ENCODE measurements at places on chromosomes 5 and 9. TPM values are rescaled to one million over a fixed set of nuclear protein-coding genes. Genes with fewer than 3 reads are reported as not detected.
A peak's percentile ranks its signal among the peaks of the same experiment; 100 is the strongest.

Gene ANKRA2
- 11.6 TPM for polyA plus RNA-seq

DNA sequence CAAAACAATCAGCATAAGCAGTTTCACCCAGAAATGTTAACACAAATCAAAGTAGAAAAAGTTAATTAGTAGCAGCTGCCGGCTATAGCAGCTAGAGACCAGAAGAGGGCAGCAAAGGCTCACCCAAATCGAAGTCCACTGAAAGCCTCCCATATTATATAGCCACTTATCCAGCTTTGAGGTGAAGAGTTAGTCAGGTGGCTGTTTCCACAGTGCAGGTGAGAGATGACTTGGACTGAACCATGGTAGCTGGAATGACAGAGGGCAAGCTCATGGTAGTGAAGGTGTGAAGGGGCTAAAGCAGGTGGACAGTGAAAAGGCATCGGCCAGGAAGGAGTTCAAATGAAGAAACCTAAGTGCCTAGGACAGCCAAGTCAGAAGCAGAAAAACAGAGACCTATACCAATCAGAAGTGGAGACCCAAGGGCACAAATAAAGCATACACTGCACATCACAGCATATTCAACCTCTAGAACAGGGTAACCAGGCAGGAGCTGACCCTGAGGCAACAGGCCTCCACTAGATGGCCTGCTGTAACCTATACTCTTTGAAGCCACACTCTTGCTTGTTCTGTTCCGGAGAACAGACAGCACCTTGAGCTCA is 7.2 kb upstream of the RNF38 start:
- DNase-seq: peak; percentile 66

Gene TAS2R1
- polyA plus RNA-seq: not detected

DNA sequence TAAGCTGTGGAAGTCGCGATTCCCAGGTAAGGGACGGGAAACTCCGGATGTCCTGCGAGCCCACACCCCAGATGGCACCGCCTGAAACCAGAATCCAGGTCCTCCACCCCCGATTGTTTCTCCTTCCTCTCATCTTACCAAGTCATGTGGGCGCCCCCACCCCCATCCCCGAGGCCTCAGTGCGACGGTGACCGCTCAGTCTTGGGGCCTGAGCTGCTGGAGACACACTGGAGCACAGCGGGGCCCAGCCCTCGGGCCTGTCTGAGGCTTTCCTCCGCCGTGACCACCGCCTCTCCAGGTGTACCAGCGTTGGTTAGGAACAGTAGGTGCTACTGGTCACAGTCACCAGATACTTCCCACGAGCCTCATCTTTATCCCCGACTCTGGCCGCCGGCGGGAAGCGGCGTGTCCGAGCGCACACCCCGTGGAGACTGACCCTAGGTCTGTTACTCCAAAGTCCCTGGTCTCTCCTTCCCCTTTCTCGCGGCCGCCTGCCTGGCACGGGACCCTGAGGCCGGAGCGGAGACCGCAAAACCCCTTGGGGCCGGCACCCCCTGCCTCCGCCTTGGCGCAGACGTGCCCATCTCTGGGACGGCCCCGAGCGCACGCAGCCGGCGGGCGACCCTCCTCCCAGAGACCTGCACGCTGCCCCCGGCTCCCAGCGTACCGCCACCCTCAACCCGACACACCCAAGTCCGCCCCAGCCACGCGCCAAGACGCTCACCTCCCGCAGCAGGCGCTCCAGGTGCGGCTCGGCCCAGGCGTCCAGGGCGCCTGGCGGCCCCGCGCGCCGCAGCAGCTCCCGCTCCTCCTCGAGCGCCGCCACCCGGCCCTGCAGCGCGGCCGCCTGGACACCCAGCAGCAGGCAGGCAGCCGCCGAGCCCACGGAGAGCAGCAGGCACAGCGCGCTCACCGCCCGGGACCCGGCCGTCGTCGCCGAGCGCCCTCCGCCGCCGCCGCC is 733 bp downstream of the COL23A1 start:
- DNase-seq: no peak

DNA sequence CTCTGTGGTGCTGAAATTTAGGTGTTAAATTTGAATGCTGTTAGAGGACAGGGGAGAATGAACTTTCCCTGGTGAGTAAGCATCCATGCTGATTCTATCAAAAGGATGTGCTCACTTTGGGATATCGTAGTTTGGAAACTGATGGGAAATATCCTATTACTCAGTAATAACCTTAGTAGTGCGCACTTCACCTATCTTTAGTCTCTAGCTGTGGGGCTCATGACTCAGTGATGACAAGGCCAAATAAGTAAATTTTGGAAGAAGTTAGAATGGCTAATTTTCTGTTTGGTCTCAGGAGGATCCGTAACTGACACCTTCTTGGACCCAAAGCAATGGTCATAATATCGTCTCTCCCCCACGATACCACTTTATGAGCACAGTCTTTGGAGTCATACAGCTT is 448.4 kb downstream of the PSAT1 start:
- no peak for DNase-seq

DNA sequence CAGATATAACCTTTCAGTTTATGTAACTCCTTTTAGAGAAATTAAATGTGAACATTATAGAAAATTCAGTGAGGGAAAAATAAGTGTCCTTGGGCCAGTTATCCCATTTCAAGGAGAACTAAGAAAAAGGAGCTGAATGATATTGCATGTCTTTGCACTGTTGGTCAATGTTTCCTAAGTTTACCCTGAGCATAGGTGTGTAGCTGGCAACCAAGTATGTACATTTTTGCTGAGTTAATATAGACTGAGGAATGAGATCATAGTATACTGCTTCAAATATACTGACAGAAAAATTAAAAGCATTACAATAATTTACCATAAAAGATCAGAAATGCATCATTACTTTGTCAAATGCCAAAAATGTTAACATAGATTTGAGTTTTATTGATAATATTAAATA is 2128.7 kb upstream of the C9orf72 start:
- DNase-seq: no peak

GRCh38 chr5:98927242-98927988 is 1.4 kb downstream of the CHD1 start:
- no peak for DNase-seq

DNA sequence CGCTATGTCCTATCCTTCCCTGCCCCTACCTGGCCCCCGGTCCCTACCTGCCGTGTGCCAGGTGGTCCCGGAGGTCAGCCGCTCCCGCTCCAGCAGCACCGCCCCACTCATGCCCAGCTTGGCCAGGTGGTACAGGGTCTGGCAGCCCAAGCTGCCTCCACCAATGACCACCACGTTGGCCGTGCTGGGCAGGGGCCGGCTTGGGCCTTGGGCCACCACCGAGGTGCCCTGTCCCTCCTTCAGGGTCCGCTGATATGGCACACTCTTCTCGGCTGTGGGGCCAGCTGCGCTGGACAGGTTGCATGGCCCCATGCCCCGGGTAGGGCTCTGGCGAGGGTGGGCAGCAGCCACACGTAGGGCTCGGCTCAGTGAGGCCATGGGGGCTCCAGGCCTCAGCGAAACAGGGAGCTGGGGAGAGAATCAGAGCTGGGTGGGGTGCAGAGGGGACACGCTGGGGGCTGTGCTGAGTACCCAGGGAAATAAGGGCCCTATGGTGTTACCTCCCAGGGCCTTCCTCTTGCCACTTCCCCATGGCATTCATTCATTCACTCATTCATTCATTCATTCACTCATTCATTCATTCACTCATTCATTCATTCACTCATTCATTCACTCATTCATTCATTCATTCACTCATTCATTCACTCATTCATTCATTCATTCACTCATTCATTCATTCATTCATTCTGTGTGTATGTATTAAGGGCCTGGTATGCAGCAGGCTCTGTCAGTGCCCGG is 4.2 kb downstream of the SARDH start:
- no peak for DNase-seq

Gene MZB1
- polyA plus RNA-seq: 14.1 TPM
